ENCODE measurements at places on chromosomes 2 and 18.

- DNase-seq: no peak
These were observed 457.0 kb downstream of the CNTNAP5 start for GRCh38 chr2:124482044-124482443.

- DNase-seq: no peak
These were observed 6.5 kb downstream of the MOGAT1 start for GRCh38 chr2:222677981-222678380.

GRCh38 chr2:121897335-121897970 is 142.0 kb downstream of the TSN start:
- DNase-seq: no peak

GRCh38 chr2:127332335-127332734 is 38.4 kb upstream of the ERCC3 start:
- DNase-seq: no peak

DNA sequence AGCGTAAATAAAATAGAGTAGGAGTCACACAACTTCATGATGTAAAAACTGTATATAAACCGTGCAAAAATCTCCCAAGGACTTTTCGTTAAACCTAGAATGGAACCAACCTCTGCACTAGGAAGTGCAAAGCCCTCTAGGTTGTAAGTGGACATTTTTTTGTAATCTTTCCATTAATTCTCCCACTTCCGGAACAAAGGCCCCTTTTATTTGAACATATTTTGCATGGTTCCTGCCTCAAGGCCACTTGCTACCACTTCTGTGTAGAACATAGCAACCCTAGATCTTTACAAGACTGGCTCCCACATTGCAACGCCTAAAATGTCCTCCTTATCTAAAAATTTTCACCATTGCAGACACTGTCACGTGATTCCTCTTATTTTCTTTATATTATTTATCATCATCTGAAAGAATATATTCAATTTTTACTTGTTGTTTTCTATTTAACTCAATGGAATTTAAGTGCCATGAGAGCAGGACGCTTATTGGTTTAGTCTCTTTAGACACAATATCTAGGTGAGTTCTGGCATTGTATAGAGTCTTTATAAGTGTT is 249.6 kb upstream of the TMEFF2 start:
- no peak for DNase-seq

DNA sequence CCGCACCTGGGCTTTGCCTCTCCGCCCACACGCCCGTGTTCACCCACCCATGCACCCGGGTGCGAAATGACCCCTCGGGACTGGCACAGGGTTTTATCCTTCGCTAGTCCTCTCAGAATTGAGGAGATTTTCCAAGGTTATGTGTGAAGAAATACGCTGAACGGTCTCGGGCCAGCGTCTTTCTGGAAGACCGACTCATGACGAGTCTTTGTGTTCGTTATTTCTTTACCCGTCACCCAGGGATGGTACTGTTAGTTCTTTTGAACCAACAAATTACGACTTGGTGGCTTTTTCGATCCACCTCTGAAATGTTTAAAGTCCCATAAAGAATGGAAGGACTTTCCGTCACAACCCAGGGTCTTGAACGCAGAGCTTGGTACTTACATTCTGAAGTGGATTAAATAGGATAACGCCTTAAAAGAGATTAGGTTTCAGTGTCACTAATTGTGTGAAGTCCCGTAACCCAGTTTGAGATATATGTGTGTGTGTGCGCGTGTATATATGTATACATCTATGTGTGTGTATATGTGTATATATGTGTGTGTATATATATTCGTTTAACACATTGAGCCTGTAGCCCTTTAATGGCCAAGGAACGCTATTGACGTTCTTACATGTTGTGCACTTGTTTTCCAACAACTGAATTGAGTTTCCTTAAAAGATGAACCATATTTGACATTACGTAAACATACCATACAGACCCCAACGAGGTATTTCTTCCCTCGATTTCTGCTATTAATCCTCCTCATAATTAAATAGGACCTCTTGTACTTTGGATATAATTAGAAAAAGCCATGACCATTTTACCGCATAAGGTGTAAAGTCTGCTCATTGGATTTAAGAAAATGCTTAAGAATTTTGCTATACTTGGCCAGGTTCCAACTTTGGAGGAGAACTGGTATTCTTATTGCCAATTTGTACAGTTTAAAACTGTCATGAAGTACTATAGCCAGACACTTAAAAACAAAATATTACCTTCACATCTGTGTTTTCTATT is 889 bp downstream of the ZC3H15 start:
- DNase-seq: no peak

- no peak for DNase-seq
These were observed 59.8 kb upstream of the IL1R1 start for GRCh38 chr2:102082571-102083392.

DNA sequence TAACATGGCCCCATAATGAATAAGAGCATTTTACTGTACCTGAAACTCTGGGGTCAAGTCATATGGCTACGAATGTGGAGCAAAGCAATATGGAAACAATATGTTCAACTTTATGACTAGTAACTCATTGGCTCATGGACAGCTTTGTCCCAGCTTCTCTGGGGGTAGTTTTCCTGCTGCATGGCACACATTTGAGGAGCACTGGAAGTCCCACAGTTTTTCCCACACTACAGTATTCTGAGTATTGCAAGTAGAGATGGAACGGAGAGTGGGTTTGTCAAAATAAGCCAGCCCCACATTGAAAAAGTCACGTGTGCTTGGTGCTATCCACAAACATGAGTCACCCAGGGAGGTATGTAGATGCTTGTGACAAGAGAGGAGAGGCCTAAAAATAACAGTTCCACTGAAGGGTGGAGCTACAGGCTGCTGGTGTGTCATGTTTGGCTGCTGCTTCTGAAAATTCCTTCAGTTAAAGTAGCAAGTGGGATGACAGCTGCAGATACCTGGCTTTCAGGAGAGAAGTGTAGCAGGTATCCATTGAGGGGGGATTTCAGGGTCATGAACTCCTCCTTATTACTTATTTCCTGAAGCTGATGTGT is 48.2 kb upstream of the CTAGE1 start:
- no peak for DNase-seq

DNA sequence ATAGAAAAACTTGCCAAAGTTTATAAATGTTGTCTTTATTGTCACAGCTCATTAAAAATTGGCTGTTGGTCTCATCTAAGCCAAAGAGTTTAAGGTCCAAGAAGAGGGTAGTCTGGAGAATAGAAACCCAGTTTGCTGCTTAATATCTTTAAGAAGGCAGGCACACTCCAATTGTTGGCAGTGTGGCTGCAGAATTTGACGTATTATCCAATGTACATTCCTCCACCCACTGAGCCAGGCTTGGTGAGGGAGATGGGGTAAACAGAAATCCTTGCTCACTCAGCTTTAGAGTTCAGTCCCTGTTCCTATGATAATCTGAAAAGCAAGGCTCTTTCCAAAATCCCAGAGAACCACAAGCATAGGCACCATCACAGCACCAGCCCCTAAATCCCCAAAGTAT is 10.7 kb upstream of the ADD2 start:
- DNase-seq: no peak

DNA sequence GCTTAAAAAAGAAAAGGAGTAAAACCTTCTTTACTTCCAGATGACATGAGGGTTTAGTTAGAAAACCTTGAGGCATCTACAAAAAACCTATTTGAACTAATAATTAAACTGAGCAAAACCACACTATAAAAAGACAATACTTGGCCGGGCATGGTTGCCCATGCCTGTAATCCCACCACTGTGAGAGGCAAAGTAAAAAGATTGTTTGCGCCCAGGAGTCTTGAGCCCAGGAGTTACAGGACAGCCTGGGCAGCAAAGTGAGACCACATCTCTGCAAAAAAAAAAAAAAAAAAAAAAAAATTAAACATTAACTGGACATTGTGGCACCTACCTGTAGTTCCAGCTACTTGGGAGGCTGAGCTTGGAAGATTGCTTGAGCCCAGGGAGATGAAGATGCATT is 502.8 kb upstream of the LRRTM4 start:
- DNase-seq: no peak

DNA sequence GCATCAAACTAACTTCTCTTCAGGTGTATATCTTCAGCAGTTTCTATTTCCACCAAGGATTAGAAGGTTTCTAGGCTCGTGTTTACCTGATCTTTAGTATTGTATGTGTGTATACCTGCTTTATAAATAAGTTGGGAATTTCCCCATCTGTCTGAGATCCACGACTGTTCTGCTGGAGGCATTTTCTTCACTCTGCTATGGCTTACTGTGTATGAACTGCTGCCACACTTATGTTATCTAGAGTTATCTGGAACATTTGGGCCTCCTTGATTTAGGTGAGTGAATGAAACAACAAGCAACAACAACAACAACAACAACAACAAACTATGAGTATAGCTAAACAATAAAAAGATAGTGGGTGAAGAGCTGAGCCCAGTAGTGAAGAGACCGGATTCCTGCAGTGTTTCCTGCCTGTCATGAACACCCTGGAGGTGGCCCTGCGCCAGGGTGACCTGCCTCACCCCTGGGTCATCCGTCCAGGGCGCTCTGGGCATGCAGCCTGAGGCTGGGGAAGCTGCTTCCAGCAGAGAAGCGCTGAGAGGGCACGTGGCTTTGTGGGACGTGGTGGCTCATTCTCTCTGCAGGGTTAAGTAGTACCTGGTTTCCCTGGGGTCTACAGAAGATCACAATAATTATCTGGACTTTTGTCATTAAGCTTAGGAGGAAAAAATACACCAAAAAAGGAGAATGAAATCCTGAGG is 56.1 kb upstream of the GATA6 start:
- DNase-seq: no peak

DNA sequence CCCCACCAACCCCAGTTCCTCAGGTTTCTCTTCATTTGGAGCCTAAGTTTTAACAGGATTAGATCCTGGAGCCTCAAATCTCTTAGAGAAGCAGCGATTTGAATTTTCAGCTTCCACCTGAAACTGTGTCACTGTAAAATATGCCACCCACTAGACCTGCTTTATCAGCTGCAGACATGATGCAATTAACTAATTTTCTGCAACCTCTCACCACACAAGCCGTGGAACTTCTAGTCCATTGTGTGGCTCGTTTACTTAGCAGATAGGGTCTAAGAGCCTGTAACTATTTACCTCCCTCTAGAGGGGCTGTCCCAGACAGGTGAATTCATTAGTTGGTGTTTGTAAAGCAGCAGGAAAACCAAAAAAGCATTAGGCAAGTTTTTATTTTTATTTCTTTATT is 31.6 kb upstream of the FZD5 start:
- DNase-seq: peak; percentile 64

DNA sequence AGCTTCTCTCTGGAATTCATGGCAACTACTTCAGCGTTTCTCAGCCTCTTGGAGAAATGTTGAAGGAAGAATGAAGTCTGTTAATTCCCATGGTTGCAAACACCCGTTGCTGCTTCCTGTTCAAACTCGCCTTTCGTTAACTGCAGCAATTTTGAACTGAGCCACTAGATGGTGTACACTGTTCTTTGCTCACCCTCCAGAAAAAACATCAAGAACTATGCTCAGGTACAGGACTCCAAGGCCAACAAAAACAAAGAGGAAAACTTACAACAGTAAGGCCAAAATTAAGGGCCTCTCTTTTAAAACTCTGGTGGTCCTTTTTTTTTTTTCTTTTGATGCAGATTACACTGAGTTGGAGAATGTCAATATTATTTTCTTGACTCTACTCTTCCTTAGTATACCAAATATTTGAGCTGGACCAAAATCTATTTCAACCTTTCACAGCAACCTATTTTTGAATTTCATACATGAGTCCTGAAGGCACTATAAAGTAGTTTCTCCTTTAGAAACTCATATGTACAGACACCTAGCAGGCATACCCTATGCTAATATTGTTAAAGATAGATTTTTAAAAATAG is 58.2 kb downstream of the KLHL14 start:
- peak; percentile 36 for DNase-seq

DNA sequence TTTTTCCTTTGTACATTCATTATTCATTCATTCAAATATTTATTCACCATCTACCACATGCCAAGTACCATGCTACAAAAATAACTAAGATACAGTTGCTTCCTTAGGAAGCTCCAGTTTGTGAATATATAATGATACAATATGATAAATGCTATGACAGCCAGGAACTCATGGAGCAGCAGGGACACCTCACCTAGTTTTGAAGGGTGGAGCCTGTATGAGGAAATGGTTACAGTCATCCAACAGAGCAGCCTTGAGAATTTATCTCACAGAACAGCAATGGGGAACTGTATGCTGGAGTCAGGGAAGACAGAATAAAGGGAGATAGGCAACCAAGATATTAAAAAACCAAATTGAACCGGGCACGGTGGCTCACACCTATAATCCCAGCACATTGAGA is 124.0 kb downstream of the OSBPL1A start:
- DNase-seq: no peak

DNA sequence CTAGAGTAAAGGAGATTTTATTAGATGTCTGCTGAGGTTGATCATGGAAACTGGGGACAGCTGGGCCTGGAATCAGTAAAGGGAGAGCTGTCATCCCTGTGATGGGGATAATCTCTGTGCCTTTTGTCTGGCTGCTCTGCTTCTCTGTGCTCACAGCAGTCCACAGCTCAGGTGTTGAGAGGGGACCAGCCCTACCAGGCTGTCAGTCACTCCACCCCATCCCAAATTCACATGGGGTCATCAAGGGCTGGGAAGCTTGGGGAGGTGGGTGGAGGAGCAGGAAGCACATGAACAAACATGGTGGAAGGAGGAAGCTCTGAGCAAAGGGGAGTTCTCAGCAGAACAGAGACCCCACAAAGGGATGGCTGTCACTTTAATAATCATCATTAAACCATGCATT is 13.7 kb upstream of the LRRFIP1 start:
- no peak for DNase-seq

GRCh38 chr2:80126596-80127189 is 177.9 kb downstream of the LRRTM1 start:
- DNase-seq: no peak

DNA sequence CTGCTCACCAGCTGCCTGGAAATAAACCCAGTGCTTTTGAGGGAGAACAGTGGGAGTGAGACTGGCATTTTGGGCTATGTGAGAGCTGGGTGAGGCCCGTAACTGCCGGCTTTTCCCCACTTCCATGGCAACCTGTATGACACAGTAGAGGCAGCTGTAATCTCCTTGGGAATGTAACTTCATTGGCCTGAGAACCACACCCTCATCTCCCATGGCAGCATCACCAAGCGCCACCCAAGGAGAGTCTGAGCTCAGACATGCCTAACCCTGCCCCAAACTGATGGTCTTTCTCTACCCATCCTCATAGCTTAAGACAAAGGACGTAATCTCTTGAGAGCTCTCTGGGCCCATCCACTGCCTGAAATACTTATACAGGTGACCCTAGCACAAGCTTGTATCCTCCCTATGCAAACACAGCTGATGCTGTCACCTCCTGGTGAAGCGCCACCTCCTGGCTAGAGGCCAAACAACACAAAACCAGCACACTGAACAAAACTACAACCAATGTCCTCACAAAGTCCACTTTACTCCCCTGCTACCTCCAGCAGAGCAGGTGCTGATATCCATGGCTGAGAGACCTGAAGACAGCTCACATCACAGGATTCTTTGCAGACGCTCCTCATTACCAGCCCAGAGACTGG is 763.4 kb upstream of the NRXN1 start:
- no peak for DNase-seq

- peak; percentile 93 for DNase-seq
These were observed 4.9 kb upstream of the PHLPP1 start for GRCh38 chr18:62710417-62710816.

GRCh38 chr2:181780657-181781056 is 100.3 kb upstream of the NEUROD1 start:
- DNase-seq: no peak

GRCh38 chr2:104831742-104832141 is 22.2 kb upstream of the POU3F3 start:
- DNase-seq: no peak

Data from NCI-H1436 treated with DMSO at 0.1 percent for 48 hours (cell line).